Caco-2 (cell line): ENCODE measurements at places on chromosomes 4 and X.

DNA sequence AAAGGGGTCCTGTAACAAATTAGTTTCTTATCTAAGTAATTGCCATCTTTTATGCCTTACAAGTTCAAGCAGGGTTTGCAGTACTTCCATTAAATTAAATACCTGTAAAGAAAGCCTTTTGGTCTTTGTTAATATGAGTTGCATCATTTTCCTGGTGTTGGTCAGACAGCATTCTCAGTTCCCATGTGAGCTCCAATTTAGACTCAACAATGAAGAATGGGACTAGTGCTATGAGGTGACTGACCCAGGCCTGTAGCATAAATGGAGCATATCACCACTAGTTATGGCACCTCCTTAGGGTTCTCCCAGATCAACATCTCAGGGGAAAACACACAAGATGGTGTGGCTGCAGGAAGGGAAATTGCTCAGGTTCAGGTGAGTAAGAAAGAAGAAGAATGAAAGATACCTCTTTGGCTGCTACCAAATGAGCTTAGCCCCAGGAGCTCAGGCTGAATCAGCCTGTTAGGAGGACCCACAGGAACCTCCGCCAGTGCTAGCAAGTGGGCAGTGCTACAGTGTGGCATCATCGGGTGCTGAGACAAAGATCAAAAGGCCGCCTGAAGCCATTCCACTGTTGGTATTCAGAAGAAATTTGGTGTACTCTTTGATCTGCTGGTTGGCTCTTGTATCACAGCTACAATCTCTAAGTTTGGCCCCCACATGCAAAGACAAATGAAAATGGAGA lies 1.8 kb downstream of the TTC29 start:
- no peaks in the 10 kb centered on the region for H3K36me3 ChIP-seq
- no peaks in the 10 kb centered on the region for H3K27me3 ChIP-seq
- no peaks in the 10 kb centered on the region for H3K4me1 ChIP-seq
- DNase-seq, result peak; percentile 38

GRCh38 chr4:118756958-118757357 lies 71.8 kb downstream of the METTL14 start:
- H3K36me3 ChIP-seq, result no peaks in the 10 kb centered on the region
- no peak overlapping the region for H3K27ac ChIP-seq
- no peak overlapping the region for H3K4me3 ChIP-seq
- 0 out of 2 replicates have a peak, but pooled peaks cover 3% of the 10 kb centered on the region for H3K4me1 ChIP-seq
- no peaks in the 10 kb centered on the region for H3K27me3 ChIP-seq
- no peak for DNase-seq

GRCh38 chr4:108449129-108449528 lies 171.2 kb upstream of the RPL34 start:
- no peak for DNase-seq
- H3K27ac ChIP-seq, result no peak overlapping the region
- H3K4me3 ChIP-seq, result no peak overlapping the region
- H3K4me1 ChIP-seq, result peaks cover 31% of the 10 kb centered on the region

- no peaks in the 10 kb centered on the region for H3K36me3 ChIP-seq
- H3K27ac ChIP-seq, result peak overlapping the region; percentile 14
- no peak overlapping the region for H3K4me3 ChIP-seq
- DNase-seq, result no peak
Observed at GRCh38 chr4:183158062-183158461, 59.0 kb downstream of the WWC2 start.

DNA sequence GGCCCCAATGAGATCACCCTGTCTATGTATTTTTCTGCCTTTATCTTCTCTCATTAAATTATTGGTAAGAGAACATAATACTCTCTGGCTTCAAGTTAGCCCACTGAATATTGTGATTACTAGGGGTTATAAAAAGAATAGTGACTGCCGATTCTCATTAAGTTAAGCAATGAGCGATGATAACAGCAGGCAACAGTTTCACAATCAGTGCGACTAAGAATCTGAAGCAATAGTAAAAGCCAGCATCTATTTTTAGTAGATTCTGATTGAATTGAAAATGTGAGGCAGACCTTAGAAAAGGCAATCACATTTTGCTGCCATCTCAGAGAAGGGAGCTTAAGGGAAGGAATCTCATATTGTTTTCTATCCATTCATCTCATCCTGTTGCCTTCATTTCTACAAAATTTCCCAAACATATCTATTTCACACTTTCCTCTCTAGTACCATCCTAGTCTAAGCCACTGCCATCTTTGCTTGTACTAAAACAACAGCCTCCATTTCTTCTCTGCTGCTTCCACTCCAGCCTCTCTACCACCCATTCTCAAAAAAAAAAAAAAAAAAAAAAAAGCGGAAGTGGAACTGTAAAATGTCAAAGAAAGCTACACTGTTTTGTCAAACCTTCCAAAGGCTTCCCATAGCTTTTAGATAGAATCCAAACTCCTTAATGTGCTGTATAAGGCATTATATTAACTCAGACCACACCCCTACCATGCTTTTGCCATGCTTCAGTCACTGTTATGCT lies 17.4 kb downstream of the GABRA4 start:
- H3K4me3 ChIP-seq, result no peak overlapping the region
- H3K27me3 ChIP-seq, result no peaks in the 10 kb centered on the region

DNA sequence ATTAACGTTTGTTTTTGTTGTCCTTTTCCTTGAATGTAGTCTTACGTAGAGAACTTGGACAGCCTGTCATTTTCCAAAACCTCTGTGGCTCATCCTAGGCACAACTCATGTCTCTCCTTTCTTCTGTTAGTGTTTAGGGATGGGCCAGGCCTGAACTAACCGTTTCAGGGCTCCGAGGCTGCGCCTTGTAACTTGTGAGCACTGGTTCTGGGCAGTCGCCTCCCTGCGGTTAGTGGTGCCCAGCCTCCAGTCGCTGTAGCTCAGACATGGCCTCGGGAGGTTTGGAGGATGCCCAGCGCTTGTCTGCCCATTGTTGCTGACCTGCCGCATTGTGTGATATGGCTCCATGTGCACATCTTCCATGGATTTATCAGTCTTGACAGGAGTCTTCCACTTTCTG lies 32.8 kb downstream of the TMEM131L start:
- H3K27me3 ChIP-seq, result no peaks in the 10 kb centered on the region
- no peak overlapping the region for H3K4me3 ChIP-seq
- no peak overlapping the region for H3K27ac ChIP-seq
- no peaks in the 10 kb centered on the region for H3K36me3 ChIP-seq
- no peak for DNase-seq
- H3K4me1 ChIP-seq, result peaks cover 15% of the 10 kb centered on the region

GRCh38 chr4:156475322-156475721 lies 496.3 kb downstream of the PDGFC start:
- DNase-seq, result no peak
- H3K27me3 ChIP-seq, result no peaks in the 10 kb centered on the region
- H3K4me3 ChIP-seq, result no peak overlapping the region
- H3K36me3 ChIP-seq, result no peaks in the 10 kb centered on the region
- no peak overlapping the region for H3K27ac ChIP-seq
- no peaks in the 10 kb centered on the region for H3K4me1 ChIP-seq

GRCh38 chr4:163344147-163345125 lies 744 bp downstream of the NPY5R start:
- DNase-seq, result no peak
- no peaks in the 10 kb centered on the region for H3K36me3 ChIP-seq
- no peak overlapping the region for H3K27ac ChIP-seq
- no peaks in the 10 kb centered on the region for H3K27me3 ChIP-seq

GRCh38 chr4:119930546-119930945 lies 136.1 kb downstream of the MAD2L1 start:
- no peak overlapping the region for H3K27ac ChIP-seq
- no peak for DNase-seq
- H3K36me3 ChIP-seq, result no peaks in the 10 kb centered on the region
- no peaks in the 10 kb centered on the region for H3K27me3 ChIP-seq
- no peak overlapping the region for H3K4me3 ChIP-seq

- H3K36me3 ChIP-seq, result no peaks in the 10 kb centered on the region
- no peaks in the 10 kb centered on the region for H3K4me1 ChIP-seq
- DNase-seq, result no peak
- no peak overlapping the region for H3K27ac ChIP-seq
- H3K4me3 ChIP-seq, result no peak overlapping the region
Observed at GRCh38 chrX:122770581-122770980, 413.5 kb upstream of the GRIA3 start.

DNA sequence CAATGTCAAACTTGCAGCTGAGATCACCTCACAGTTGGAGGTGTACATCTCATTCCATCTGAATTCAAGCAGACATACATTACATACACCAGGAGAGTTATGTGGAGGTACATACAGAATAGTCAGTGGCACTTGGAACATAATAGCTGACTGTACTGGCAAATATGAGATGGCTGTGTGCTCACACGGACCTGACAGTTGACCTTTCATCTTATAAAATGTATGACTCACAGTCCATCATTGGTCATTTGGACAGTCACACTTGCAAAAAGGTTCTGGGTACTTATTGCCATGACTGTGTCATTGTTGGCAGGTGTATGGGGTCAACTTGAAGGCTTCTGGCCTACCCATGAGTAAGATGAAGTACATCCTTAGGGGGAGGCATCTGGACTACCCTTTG lies 88.6 kb upstream of the WDR1 start:
- H3K27ac ChIP-seq, result no peak overlapping the region
- H3K4me1 ChIP-seq, result peaks cover 10% of the 10 kb centered on the region
- no peak overlapping the region for H3K4me3 ChIP-seq
- no peaks in the 10 kb centered on the region for H3K36me3 ChIP-seq
- no peaks in the 10 kb centered on the region for H3K27me3 ChIP-seq
- DNase-seq, result no peak
